ENCODE measurements at places on chromosomes 12 and 14.

- no peak for DNase-seq
Measured at GRCh38 chr14:105971593-105972500, 445.5 kb downstream of the TMEM121 start.

GRCh38 chr12:40031965-40032364 lies 73.9 kb downstream of the SLC2A13 start:
- DNase-seq: no peak

GRCh38 chr12:19105463-19105862 lies 24.1 kb upstream of the PLEKHA5 start:
- no peak for DNase-seq

GRCh38 chr14:32939254-32940065 lies 781 bp downstream of the NPAS3 start:
- no peak for DNase-seq

- no peak for DNase-seq
Measured at GRCh38 chr12:52229836-52230343, 3.2 kb upstream of the KRT7 start.

- no peak for DNase-seq
Measured at GRCh38 chr14:89588016-89588415, 171.0 kb upstream of the FOXN3 start.

DNA sequence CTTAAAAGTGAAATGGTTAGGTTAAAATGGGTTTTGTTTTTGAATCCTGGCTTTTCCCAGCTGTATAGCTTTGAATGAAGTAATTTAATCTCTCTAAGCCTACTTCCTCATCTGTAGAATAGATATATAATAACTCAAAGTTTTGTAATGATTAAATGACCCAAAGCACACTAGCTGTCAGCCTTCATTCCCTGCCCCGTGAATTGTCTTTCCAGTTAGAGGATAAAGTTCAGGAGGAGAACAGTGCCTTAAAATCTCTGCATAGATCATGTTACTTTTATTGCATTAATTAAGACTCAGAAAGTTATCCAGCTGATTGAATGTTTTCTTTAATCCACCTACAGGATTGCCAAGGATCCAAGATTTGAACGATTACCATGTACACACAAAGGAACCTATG lies 19.4 kb downstream of the FCF1 start:
- no peak for DNase-seq

GRCh38 chr12:93777254-93777653 lies 100.1 kb downstream of the CRADD start:
- no peak for DNase-seq

- DNase-seq: no peak
Measured at GRCh38 chr14:90514015-90514398, 117.2 kb downstream of the CALM1 start.

- peak; percentile 86 for DNase-seq
Measured at GRCh38 chr14:89137526-89138163, 279.4 kb downstream of the FOXN3 start.

DNA sequence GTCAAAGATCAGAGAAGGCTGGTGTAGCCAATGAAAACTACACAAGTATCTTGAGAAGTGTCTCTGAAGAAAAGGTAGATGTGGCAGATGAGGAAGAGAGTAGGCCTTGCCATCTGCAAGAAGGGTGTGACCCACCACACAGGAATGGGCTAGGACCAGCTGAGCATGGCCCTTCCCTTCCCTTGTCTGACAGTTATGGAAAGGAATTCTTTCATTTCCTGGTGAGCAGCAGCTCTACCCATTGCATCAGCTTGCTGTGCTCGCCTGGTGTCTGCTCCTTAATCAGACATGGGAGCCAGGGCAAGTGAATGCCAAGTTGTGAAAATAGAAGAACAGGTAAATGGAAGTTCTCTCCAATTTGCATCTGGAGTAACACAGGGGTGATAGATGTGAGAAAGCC lies 145.2 kb upstream of the KRR1 start:
- DNase-seq: peak; percentile 82

DNA sequence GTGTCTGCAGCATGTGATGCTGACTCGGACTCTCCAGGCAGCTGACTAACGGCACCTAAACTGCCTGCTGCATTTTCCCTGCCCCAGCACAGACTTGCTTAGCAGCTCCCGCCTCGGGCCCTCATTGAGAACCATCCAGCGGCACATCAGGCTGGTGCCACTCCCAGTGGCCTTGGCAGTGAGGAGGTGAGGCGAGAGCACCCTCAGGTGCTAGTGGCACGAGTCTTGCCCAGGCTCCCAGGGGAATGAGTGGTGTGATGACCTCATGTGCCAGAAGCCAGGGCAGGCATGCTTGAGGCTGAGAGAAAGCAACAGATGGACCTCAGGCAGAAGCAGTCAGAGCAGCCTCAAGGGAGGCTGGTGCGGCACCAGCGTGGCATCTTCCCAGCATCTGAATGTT lies 60.2 kb downstream of the PRKCH start:
- DNase-seq: no peak

- no peak for DNase-seq
Measured at GRCh38 chr12:71440763-71441748, 1.5 kb downstream of the LGR5 start.

GRCh38 chr12:10249690-10250455 lies 37.2 kb downstream of the GABARAPL1 start:
- no peak for DNase-seq

- DNase-seq: no peak
Measured at GRCh38 chr14:77838831-77839511, 39.1 kb downstream of the ADCK1 start.

DNA sequence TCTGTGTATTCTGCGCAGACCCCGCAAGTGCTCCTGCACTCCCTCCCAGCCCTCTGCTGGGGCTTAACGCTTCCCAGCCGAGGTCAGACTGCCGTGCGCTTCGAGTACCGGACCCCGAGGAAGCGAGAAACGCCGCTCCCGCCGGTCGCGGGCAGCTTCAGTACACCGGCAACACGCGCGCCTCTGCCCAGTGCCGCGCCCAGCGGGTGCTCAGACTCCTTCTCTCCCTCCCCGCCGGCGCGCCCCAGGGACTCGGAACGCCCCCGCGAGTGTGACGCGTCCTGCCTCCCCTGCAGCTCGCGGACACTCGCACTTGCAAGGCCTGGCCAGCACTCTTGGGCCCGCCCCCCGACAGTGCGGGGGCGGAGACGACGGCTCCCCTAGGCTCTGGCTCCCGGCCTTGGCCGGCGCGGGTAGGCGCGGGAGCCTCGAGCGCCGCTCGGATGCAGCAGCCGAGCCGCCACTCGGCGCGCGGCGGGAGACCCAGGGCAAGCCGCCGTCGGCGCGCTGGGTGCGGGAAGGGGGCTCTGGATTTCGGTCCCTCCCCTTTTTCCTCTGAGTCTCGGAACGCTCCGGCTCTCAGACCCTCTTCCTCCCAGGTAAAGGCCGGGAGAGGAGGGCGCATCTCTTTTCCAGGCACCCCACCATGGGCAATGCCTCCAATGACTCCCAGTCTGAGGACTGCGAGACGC lies at the start of gene PTGER2:
PTGER2 (plus strand) TSS at position 410 of the 692 bp plus-strand sequence; CDS start at position 647, 237 bp downstream.
- DNase-seq: peak; percentile 85

- no peak for DNase-seq
Measured at GRCh38 chr14:35826952-35827416, 846 bp downstream of the BRMS1L start.

- DNase-seq: no peak
Measured at GRCh38 chr14:82537831-82538230, 1004.2 kb upstream of the SEL1L start.

DNA sequence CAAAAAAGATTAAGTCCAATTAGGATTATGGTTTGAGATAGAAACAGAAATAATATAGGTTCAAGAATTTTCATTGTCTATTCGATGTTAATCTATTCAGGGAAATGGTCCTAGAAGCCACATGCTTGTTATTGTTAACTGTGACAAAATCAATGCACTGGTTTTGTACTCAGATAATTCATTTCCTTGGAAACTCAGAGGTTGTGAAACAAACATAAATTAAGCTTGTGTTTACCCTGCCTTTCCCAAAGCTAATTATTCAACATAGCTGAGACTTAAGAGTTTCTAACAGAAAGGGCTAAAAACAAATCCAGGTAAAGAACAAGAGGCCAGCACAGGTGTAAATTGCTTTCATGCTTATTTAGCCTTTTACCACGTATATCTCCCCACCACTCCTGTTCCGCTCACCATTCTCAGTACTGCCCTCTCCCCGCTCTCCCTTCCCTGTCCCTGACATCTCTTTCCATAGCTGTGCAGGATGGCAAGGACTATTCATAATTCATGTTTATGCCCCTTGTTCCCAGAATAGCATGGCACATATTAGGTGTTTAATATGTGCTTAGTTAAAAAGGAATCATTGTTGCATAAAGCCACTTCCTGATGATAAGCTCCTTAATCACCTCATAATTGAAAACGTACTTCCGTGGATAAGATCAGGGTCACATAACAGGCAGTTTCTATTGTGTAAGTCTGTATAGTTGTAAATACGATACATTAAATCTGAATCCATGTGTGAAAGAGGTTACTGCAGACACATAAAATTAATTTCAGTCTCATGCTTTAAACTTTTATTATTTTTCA lies 131.8 kb upstream of the USP15 start:
- DNase-seq: no peak

GRCh38 chr14:101590062-101590461 lies 28.8 kb downstream of the DIO3 start:
- no peak for DNase-seq

DNA sequence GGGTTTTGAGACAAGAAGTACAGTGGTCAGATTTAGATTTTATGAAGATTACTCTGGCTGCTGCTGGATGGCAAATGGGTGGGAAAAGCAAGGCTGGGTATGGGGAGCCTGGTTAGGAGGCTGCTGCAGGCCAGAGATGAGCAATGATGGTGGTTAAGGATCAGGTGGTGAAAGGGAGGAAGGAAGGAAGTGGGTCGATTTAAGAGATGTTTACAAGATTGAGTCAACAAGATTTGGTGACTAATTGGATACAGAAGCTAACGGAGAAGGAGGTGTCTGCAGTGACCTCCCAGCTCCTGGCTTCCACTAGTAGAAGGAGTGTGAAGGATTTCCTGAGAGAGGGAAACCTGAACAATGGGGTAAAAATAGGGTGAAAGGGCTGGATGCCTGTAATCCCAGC lies 18.7 kb downstream of the NOS1 start:
- DNase-seq: no peak

DNA sequence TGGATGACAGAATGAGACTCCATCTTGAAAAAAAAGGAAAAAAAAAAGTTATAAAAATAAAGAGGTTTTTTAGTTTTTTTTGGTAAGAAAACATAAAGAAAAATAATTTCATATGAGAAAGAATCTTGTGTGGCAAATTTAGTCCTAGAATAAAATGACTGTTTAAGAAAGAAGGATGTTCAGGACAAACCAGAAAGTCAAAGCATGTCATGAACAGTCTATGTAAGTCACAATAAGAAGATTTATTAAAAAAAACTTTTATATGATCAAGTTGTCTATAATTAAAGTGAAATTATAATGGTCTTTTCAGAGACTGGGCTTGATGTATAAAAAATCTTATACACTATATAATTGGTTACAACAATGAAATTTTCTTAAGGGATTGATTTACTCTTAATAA lies 68.1 kb upstream of the HECTD1 start:
- DNase-seq: no peak

GRCh38 chr14:31792726-31793125 lies 231.5 kb downstream of the NUBPL start:
- no peak for DNase-seq

DNA sequence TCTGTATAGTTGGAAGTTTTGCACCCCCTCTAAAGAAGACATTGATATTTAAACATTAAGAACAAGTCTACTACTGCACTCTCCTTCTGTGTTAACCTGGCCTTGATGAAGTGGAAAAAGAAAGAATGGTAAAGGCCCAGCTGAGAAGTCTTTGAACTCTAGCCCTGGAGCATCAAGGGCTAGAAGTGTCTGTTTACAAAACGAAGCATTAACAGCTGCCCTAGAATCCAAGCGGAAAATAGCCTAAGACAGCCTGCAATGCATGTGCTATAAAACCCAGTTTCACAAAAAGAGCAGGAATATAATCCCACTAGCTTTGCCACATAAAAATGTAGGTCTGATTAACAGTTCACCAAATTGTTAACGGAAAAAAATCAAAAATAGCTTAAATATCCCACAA lies 60.5 kb downstream of the NUMB start:
- DNase-seq: no peak

- DNase-seq: no peak
Measured at GRCh38 chr14:23024612-23025075, 10.1 kb downstream of the PSMB5 start.

DNA sequence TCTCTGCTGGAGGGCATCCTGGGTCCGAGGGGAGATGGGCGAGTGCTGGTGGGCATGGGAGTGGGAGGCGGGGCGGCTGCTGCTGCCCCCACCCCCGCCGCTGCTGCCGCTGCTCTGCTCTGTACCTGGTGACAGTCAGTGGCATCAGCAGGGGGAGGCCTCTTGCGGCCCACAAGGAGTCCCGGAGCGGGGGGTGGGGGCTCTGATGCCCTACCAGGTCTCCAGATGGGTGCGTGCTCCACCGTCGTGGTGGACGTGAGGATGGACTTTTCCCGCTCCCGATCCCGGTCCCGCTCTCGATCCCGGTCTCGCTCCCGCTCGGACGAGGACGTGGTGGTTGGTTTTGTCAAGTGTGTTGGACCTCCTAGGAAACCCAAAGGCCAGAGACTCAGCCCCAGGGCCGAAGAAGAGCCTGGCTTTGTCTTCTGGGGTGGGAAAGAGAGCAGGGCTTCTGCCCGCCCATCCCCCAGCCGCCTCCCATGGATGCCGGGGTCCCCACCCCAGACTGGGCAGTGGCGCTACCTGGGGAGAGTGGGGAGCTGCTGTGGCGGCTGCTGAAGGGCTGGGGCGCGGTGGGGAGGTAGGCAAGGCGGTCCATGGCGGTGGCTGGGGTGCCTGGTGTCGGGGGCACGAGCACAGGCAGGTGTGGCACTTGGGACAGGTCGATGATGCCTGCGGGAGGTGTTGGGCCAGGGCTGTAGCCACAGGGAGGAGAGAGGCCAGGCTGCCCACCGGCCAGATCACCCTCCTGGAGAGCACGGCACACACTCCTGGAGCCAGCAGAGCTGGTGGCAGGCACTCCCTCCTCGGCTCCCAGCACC lies 45.4 kb downstream of the RFLNA start:
- no peak for DNase-seq

DNA sequence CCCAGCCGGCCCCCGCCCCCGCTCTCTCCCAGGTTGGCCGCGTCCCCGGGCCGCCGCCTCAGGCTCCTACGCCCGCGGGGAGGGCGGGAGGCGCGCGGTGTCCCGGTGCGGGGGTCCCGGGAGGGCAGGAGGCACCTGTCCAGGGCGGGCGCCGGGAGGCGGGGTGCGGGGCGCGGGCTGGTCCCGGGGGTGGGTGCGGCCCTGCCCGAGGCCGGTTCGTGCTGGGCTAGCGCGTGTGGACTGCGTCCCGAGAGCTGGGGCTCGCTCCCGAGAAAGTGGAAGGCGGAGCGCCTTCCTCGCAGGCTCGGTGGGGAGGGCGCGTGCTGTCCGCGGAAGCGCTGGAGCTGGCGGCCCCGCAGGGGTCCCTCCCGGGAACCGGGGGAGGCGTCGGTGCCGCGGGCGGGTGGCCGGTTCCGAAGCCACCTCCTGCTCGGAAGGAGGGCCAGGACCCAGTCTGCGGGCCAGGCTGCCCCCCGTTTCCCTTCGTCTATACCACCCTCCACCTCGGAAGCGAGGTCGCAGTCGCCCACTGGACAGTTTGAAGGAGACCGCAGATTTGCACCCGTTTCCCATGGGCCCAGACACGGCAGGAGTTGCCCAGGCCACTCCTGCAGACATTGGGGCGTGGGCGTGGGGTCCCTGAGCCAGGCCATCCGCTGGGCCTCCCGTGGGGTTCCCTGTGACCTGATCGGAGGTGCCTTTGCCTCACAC lies 636 bp downstream of the ZFYVE21 start:
- DNase-seq: no peak

Measured in fibroblast of the conjunctiva (primary cell).